ENCODE measurements at places on chromosomes 7 and 10.

DNA sequence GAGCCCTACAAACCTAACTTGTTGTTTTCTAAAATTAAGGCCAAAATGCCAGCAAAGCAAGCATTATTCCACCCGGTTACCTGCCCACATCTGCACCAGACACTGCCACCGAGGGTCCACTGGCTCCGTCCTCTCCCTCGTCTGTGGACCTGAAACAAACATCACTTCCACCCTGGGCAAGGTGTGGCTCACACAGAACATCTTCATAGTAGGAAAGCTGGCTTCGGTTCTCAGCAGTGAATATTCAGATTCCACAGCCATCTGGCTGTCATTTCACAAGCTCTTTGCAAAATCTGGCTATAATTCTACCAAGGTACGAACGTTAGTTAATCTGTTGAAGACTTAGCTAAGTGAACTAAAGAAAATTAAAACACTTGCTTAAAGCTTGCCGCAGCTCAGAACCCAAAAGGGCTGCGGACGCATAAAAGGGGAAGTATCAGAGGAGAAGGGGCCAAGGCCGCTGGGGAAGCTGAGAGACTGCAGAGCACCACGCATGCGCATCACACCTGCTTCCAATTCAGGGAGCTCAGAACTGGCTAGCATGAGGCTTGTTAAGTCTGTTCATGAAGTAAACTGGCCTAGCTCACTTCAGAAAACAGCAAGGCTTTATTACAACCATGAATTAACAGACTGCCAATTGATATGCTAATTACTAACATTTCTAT lies 46.1 kb downstream of the PTPRN2 start:
- DNase-seq = peak; percentile 15

- no peak for DNase-seq
Observed at GRCh38 chr10:13732465-13732881, 145.7 kb downstream of the PRPF18 start.

- no peak for DNase-seq
Observed at GRCh38 chr10:821322-821721, 110.2 kb downstream of the LARP4B start.

GRCh38 chr10:48274636-48275035 lies at the start of gene FRMPD2:
Gene FRMPD2, minus strand, starts transcription at chr10:48274696. Its CDS starts 129 bp downstream, at chr10:48274567.
- DNase-seq = no peak

GRCh38 chr10:78770167-78771090 lies 298.3 kb upstream of the ZMIZ1 start:
- DNase-seq = no peak

DNA sequence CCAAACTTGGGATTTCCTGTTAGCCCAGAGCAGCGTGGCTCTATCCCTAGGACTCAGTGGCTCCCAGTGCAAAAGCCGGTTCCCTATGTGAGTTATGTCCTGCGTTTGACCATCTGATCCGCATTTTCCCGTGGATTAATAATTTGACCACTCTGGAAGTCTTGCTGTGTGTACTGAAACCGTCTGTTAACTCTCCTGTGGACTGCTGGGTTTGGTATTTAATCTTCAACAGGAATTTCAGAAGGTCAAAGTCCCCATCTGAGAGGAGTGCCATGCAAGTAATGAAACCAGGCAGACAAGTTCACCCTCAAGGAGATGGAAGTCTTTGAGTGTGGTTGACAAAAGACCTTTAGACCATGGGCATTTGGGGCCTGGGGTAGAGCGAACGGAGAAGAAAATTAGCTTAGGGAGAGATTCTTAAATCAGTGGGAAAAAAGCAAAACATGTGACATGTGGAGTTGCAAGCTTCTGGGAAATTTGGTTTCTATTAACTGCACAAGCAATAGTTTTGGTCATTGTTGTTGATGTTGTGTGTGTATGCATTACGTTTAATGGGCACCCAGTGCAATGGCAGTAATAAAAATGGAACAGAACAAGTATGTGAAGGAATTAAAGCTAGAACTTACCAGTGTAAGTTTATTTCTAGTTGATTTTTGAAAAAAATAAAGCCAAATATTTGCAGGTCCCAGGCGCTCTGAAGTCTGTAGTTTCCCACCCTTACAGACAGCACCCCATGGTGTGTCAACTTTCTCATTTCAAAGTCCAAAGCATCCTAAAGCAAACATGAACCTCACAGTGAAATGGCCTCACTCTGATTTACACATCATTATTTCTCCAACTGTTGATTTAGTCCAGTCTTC lies 38.2 kb downstream of the LYZL1 start:
- DNase-seq = no peak

GRCh38 chr10:25747084-25747483 lies 186.9 kb upstream of the MYO3A start:
- DNase-seq = no peak

DNA sequence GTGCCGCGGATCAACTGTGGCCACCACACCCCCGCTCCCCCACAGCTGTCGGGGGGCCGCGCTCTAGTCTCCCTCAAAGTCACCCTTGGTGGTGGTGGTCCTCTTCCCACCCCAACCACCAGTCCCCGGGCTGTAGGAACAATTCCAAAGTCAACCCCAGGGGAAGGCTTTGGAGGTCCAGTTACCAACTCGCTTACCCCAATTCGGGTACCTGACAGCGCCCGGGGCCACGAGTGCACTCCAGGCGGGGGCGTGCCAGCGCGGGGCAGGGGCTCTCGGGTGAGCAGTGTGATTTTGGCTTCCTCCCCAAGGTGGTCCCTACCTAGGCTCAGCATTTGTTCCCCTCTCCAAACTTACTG lies 584 bp upstream of the ZMIZ1 start:
- no peak for DNase-seq

- DNase-seq = peak; percentile 81
Observed at GRCh38 chr10:79022565-79023230, 46.1 kb upstream of the ZMIZ1 start.

All from tongue (tissue), 3 donors.